Progenitor cell of endocrine pancreas (in vitro differentiated cells): ENCODE measurements at places on chromosomes 6 and 20. TPM values are rescaled to one million over a fixed set of nuclear protein-coding genes. Genes with fewer than 3 reads are reported as not detected.

Gene MAVS
- total RNA-seq = 42.2 and 43.8 TPM in 2 replicates

Gene NDUFAF4
- total RNA-seq = 28.4 and 31.5 TPM in 2 replicates

Gene WFDC5
- not detected in 2 replicates for total RNA-seq

Gene SIRPA
- 15.2 and 16.2 TPM in 2 replicates for total RNA-seq

Gene AARS2
- total RNA-seq = 26.5 and 28.8 TPM in 2 replicates

Gene MRAP2
- total RNA-seq = 1.1 TPM in 2 replicates

Gene MUC22
- not detected in 2 replicates for total RNA-seq

Gene PRICKLE4
- total RNA-seq = 4.3 and 4.9 TPM in 2 replicates

Gene TAAR5
- not detected in 2 replicates for total RNA-seq

Gene TSBP1
- total RNA-seq = not detected in 2 replicates

Gene MEP1A
- 2.6 and 4.1 TPM in 2 replicates for total RNA-seq

Gene MTCH1
- total RNA-seq = 145 and 146 TPM in 2 replicates

Gene BEND6
- total RNA-seq = 0.46 and 0.64 TPM in 2 replicates

Gene FAM217A
- 0.13 TPM in 1 of 2 replicates, not detected in the other for total RNA-seq

Gene SLC17A1
- 0.49 TPM in 1 of 2 replicates, not detected in the other for total RNA-seq

Gene NECAB3
- total RNA-seq = 68.3 and 74.6 TPM in 2 replicates

Gene RIPPLY2
- total RNA-seq = not detected in 2 replicates

Gene CLIC5
- 28.4 and 35.9 TPM in 2 replicates for total RNA-seq

Gene PNPLA1
- total RNA-seq = not detected in 2 replicates

Gene EXOC2
- total RNA-seq = 24.4 and 24.8 TPM in 2 replicates

Gene CRISP3
- not detected in 2 replicates for total RNA-seq

Gene PPP1R14C
- total RNA-seq = 0.98 and 1.2 TPM in 2 replicates

Gene WFDC2
- 161 and 188 TPM in 2 replicates for total RNA-seq

Gene CFAP61
- total RNA-seq = 2.2 and 2.6 TPM in 2 replicates

Gene AURKA
- 24.5 and 26.1 TPM in 2 replicates for total RNA-seq

Gene TOX2
- 2.5 and 2.8 TPM in 2 replicates for total RNA-seq

Gene ECT2L
- total RNA-seq = not detected in 2 replicates

Gene DBNDD2
- 22.0 and 23.2 TPM in 2 replicates for total RNA-seq

Gene APCDD1L
- total RNA-seq = not detected in 2 replicates

Gene BHLHE23
- not detected in 2 replicates for total RNA-seq

Gene GSTA1
- 25.8 and 26.8 TPM in 2 replicates for total RNA-seq

Gene SNAI1
- 1.3 and 1.7 TPM in 2 replicates for total RNA-seq

Gene TFAP2D
- total RNA-seq = not detected in 2 replicates

Gene DEFB129
- not detected in 2 replicates for total RNA-seq

Gene FOXO3
- 45.2 and 47.6 TPM in 2 replicates for total RNA-seq

Gene BRD2
- 229 and 238 TPM in 2 replicates for total RNA-seq

Gene GPR6
- not detected in 2 replicates for total RNA-seq

Gene TREML2
- not detected in 2 replicates for total RNA-seq

Gene NKX2-4
- total RNA-seq = not detected in 2 replicates

Gene WTAP
- 126 and 131 TPM in 2 replicates for total RNA-seq

Gene ZNF334
- total RNA-seq = 38.0 and 38.7 TPM in 2 replicates

Gene CDH22
- total RNA-seq = 0.14 and 0.20 TPM in 2 replicates

Gene BPI
- not detected in 2 replicates for total RNA-seq

Gene GABRR1
- not detected in 2 replicates for total RNA-seq

Gene QKI
- 88.4 and 97.3 TPM in 2 replicates for total RNA-seq

Gene TAGAP
- total RNA-seq = not detected in 2 replicates

Gene OTOR
- not detected in 2 replicates for total RNA-seq

Gene CRISP2
- not detected in 2 replicates for total RNA-seq

Gene CTCFL
- not detected in 2 replicates for total RNA-seq

Gene SPEF1
- 1.7 and 1.9 TPM in 2 replicates for total RNA-seq

Gene SIRPD
- not detected in 2 replicates for total RNA-seq

Gene HTR1B
- total RNA-seq = 8.9 and 10.3 TPM in 2 replicates

Gene HLA-DPA1
- total RNA-seq = 0.89 and 1.8 TPM in 2 replicates

Gene PHACTR3
- 1.1 and 1.4 TPM in 2 replicates for total RNA-seq

Gene KIF25
- not detected in 2 replicates for total RNA-seq

Gene LY6G6D
- total RNA-seq = not detected in 2 replicates

Gene SRSF12
- total RNA-seq = 20.0 and 22.2 TPM in 2 replicates

Gene BPIFA2
- not detected in 2 replicates for total RNA-seq

Gene FOXQ1
- total RNA-seq = 2.0 and 2.9 TPM in 2 replicates

Gene SPACA1
- not detected in 2 replicates for total RNA-seq
